Progenitor cell of endocrine pancreas (in vitro differentiated cells): ENCODE measurements at places on chromosomes 4 and X. TPM values are rescaled to one million over a fixed set of nuclear protein-coding genes. Genes with fewer than 3 reads are reported as not detected.

RNF113A gene
- 11.3 and 11.8 TPM in 2 replicates for total RNA-seq

PASD1 gene
- not detected in 2 replicates for total RNA-seq

VCX2 gene
- total RNA-seq: not detected in 2 replicates

- no peaks in the 10 kb centered on the region for H3K27me3 ChIP-seq
- peak overlapping the region; percentile 88 for H3K27ac ChIP-seq
- H3K4me1 ChIP-seq: peaks cover 3% of the 10 kb centered on the region
- no peaks in the 10 kb centered on the region for H3K36me3 ChIP-seq
Observed at GRCh38 chrX:100615005-100615404, 21.6 kb downstream of the TSPAN6 start.

GRCh38 chr4:17327591-17327990 lies 184.3 kb downstream of the QDPR start:
- H3K36me3 ChIP-seq: no peaks in the 10 kb centered on the region
- no peak for DNase-seq
- H3K27me3 ChIP-seq: peaks cover 10% of the 10 kb centered on the region
- H3K27ac ChIP-seq: no peak overlapping the region
- no peak overlapping the region for H3K4me3 ChIP-seq

DNA sequence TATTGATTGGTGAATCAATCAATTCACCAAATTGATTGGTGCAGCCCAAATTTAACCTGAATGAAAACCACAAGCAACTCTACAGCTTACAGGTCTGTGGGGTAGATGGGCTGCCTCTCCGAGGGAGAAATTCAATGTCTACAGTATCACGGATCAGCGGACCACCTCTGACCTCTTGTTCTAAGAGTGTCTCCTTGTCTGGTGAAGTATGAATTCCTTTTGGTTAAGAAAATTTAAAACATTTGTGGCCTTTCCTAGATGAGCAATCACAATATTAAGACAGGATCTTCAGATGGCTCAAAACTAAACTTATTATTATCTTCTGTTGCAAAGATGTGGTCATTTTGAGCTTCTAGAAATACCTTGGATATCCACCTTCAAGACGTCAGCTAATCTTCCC lies 153.3 kb downstream of the IL15 start:
- no peak for DNase-seq
- no peak overlapping the region for H3K27ac ChIP-seq
- no peaks in the 10 kb centered on the region for H3K36me3 ChIP-seq
- H3K4me3 ChIP-seq: no peak overlapping the region
- no peaks in the 10 kb centered on the region for H3K27me3 ChIP-seq

DNA sequence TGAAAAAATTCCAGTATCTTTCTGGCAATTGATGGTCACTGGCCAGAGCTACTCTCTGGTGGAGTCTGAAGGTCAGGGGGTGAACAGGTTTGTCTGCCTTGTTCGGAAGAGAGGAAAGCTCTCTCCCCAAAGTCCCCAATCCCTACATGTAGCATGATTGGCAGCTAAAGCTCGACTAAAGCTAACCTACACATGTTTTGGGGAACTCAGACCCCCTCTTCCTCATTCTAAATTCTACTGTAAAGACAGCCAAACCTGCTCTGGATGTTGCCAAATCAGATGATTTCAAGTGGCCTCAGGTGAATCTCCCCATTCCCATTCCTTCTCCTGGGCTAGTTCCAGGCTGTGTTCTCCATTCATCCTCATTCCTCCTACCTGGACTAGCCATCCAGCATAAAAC lies 84.1 kb downstream of the MSN start:
- no peaks in the 10 kb centered on the region for H3K4me1 ChIP-seq
- H3K4me3 ChIP-seq: no peak overlapping the region
- no peak for DNase-seq
- H3K27me3 ChIP-seq: no peaks in the 10 kb centered on the region
- H3K36me3 ChIP-seq: no peaks in the 10 kb centered on the region
- H3K27ac ChIP-seq: no peak overlapping the region
